ENCODE measurements at places on chromosomes 2 and 18.

GRCh38 chr2:20164061-20164733 lies 60.7 kb downstream of the SDC1 start:
- DNase-seq: no peak

GRCh38 chr2:105143094-105143466 lies 98.5 kb upstream of the GPR45 start:
- no peak for DNase-seq

DNA sequence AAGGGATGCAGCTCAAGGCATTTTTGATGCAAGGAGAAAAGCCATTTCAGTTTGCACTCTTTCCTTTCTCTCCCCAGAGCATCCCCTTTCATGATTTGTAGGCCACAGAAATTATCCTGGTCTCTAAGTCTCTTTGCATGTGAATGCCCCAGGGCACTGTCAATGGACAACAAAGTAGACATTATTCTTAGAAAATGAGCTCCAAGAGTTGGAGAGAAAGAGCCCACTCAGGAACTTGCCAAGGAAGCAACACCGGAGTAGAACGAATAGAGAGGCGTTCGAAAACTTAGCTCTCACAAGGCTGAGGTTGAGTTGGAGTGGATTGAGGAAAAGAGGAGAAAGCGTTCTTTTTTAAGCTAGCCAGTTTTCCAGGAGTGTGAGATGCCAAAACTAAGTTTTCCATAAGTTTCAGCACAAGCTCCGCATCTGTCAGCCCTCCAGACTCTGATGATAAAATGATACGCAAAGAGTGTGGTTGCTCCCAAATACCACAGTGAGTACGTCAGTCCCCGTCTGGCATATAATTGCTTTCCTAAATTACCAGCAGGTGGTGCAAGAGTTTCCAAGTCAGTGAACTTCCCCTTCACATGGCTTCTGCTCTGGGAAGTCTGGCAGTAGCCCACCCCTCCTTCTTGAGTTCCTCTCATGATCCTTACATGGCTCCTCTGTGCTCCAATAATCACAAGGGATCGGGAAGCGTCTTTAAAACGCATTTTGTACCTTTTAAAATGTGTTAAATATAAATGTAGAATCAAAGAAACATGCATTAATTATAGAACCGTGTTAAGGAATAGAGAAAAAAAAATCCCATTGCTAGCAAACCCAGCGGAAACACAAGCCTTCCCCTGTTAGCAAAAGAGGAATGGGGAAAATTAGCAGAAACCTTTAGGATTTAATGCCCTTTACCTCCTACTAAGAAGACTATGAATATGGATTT lies 1060.6 kb upstream of the FANCL start:
- peak; percentile 15 for DNase-seq

- DNase-seq: no peak
Observed at GRCh38 chr18:58341916-58342315, 287.0 kb downstream of the ALPK2 start.

- no peak for DNase-seq
Observed at GRCh38 chr2:105489168-105489878, 90.5 kb upstream of the FHL2 start.

GRCh38 chr2:66440708-66441497 lies 6.0 kb downstream of the MEIS1 start:
- DNase-seq: no peak

GRCh38 chr2:88116669-88117432 lies 11.0 kb downstream of the FABP1 start:
- DNase-seq: no peak

GRCh38 chr2:25483607-25484266 lies 142.0 kb upstream of the DNMT3A start:
- DNase-seq: no peak

GRCh38 chr2:38174646-38175423 lies 98.9 kb upstream of the CYP1B1 start:
- no peak for DNase-seq

DNA sequence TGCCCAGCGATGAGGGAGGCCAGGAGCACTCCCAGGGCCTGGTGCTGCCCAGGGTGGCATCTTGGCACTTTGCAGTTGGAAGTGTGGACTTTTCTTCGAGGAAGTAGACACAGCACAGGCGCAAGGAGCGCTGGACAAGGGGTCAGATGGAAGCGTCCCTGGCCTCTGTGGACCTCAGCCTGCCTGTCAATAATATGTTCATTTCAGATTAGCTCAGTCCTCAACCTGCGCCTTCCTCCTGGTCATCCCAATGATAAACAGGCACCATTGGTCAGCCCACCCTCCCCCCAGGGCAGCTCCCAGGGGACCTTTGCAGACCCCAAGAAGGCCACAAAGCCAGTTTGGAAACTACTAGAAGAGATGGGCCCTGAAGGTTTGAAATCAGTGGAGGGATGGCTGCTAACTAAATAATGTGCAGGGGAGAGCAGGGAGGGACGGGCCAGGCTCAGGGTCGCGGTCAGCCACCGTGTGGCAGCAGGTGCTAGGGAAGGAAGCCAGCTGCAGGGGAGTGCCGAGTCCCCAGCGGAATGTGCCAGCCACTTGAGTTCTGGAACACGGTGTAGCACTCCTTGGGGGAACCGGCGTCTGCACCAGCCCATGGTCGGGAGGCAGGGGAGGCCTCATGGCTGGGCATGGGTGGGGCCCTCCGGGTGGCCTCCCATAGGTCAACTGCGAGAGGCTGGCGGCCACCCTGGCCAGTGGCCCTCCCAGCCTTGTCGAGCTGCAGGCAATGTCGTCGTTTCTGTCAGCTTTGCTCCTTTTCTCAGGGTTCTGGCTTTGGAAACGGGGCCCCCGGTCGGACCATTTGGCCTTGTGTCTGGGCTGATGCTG lies 59.9 kb downstream of the ADI1 start:
- DNase-seq: no peak

GRCh38 chr18:58674863-58675472 lies 3.7 kb downstream of the MALT1 start:
- DNase-seq: no peak

DNA sequence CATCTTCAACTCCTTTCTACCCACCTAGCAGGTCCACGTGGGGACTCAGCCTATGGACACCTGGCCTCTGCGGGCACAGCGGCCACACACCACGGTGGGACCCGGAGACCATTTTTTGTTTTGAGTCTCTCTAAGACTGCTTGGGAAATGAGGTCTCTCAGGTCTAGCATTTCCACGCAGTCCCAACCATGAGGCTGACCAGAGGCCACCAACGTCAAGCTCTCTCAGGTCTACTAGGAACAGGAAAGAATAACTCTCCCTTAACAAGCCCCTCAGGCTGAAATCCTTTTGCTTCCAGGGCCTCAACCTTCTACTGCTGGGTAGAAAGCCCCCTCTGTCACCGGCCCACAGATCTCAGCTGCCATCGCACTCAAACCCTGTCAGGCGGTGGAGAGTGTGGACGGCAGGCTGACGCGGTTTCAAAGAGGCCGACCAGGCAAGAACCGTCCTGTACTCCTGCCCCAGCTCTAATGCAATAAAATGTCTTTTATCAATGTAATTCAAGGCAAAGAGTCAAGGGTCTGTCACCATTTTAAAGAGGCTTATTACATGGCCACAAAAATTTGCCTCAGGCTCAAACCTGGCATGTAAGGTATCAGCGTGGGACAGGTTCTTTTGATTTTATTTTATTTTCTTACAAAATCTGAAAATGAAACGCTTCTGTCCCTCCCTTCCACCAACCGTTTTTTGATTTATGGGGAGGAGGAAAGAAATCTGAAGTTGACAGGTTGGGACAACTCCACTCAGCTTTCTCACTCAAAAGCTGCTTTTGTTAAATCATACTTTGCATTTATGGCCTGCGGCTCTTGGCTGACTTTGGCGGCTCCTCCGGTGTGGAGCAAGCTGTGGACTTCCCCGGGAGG lies 74.0 kb downstream of the BCL11A start:
- no peak for DNase-seq

DNA sequence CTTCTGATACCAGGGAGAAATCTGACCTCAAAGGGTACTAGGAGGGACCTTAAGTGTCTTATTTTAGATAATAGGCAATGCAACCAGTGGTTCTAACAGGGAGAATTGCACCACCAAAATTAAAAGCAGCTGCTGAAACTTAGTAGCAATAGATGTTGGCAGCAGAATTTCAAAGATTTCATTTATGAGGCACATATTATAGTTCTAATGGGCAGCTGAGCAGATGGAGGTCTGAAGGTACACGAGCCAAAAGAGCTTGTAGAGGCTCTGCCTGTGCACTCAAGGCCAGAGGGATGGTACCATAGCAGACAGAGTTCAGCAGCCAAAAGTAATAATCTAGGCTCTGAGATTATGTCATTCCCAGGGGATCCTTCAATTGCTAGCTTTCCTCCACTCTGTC lies 87.3 kb upstream of the NCKAP5 start:
- DNase-seq: no peak

GRCh38 chr2:1709946-1710560 lies 34.3 kb downstream of the PXDN start:
- DNase-seq: no peak

GRCh38 chr2:32357318-32358110 lies 691 bp downstream of the BIRC6 start:
- peak; percentile 8 for DNase-seq

DNA sequence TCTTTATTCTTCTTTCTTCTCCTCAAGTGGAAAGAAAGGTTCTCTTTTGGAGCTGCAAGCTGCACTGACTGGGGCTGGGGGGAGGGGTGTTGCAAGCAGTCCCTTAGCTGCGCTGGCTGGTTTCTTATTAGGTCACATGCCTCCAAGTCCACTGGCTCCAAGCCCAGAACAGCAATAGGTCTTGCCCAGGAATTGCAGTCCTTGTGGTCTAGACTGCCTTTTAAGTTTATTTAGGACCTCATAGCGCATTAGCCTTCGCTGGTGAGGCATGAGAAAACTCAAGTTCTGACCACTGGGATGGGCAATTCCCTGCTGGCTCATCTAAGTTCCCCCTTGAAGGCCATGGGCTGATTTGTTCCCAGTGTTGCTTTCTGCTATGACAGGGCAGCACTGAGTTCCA lies 138.6 kb upstream of the SCN7A start:
- DNase-seq: no peak

DNA sequence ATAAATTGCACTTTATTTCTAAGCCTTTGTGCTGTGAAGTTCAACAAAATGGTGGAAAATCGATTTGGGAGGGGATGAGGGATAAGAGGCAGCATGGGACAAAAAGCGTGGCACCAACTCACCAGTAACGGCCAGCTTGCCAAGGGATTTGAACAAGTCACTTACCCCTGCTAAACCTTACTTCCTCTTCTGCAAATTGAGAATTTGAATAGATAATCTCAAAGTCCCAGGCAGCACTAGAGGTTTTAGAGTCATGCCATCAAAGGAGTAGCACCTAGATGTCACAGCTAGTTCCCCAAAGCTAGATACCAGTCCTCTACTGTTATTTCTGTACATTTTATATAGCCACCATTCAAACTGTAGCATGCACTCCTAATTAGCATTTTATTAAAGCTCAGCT lies 83.7 kb upstream of the VRK2 start:
- DNase-seq: no peak

DNA sequence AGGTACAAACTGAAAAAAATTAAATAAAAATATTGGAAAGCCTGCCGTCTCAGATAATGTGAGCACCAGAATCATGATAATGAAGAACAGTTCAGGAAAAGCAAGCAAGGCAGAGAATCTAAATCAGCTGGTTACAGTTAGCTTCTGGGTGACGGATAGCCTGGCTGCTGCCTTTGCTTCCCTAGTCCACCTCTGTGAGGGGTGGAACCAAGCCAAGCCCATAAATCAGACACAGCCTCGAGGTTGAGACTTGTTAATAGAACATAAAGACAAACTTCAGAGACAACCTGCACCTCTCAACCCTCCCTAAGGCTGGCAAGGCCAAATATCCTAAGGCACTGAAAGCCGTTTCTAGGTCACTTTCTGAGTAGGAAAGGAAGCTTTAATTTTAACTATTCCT lies 334.7 kb upstream of the SLC39A10 start:
- no peak for DNase-seq

- no peak for DNase-seq
Observed at GRCh38 chr2:216676630-216677029, 18.7 kb downstream of the IGFBP5 start.

DNA sequence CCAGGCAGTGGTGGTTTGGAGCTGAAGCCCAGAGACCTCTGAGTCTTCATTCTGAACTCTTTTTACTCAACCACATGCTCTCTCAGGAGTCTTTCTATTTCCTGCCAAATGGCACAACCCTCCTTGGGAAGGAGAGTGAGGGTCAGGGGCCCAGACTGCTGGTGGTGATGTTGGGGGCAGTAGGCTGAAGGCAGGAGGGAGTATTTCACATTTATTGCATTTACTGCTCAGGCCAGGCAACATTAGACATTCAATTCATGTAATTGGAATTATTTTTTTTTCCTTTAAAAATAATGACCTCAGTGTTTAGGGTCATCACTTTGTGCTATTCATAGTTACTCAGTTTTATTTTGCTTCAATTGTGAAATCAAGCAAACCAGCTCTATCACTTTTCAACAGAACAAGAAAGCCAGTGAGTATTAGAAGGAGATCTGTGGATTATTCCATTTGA lies 311.3 kb upstream of the NT5C1B start:
- no peak for DNase-seq

GRCh38 chr18:79372991-79373390 lies 22.7 kb upstream of the NFATC1 start:
- DNase-seq: no peak

DNA sequence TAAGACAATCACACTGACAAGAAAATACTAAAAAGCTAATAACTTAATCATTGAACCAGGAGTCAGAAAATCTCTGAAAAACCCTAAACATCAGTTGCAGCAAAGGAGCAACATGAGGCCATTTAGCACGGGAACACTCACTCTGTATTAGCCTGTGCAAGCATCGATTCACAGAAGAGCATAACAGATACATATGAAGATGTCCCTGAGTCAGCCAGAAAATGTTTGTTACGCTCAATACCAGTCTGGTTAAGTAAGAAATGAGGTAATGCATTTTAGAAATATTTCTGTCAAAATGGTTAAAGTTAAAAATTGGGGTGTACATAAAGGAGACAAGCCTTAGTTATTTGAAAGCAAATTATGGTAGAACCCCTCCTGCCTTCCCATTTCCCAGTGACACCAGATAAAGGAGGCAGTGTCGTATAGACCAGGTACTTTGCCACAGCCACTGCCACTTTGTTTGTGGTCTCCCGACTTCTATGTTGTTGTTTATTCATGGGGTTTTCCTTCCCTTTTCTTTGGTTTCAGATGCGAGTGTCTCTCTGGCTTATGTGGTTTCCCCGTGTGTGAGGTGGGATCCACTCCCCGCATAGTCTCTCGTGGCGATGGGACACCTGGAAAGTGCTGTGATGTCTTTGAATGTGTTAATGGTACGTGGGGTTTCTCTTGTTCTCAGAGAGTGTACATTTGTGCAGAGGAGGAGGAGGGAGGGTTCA lies 108.6 kb downstream of the CRIM1 start:
- DNase-seq: no peak

GRCh38 chr18:22709288-22710060 lies 223.7 kb upstream of the RBBP8 start:
- no peak for DNase-seq

DNA sequence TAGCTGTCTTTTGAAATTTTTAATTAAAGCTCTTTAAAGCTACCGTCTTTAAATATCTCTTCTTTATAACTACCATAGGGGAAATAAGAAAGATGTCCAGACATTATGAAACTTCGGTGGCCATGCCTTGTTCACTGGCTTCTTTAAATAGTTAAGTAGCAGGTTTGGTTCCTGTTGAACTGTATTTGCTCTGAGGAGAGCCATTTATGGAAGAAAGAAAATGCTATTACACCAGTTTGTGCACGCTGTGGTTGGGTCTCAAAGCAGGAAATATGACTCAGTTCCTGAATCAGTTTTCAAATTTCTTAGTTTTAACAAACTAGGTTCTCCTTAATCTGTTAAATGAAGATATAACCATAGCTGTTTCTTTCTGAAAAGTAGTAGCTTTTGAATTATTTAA lies 12.2 kb downstream of the ARPC2 start:
- DNase-seq: no peak

GRCh38 chr2:46010925-46011490 lies 286.2 kb upstream of the EPAS1 start:
- no peak for DNase-seq

GRCh38 chr2:193774166-193774565 lies 1579.4 kb upstream of the TMEFF2 start:
- DNase-seq: no peak

Data from stimulated activated CD4-positive, alpha-beta T cell treated with anti-CD3 and anti-CD28 coated beads, Interleukin-12 subunit alpha, Interleukin-12 subunit beta, amount 100 ng/mL, for 48 hours (primary cell).